ENCODE measurements at places on chromosomes 11 and 22.

- no peak for DNase-seq
Measured at GRCh38 chr22:44686873-44687600, 15.0 kb upstream of the PRR5 start.

DNA sequence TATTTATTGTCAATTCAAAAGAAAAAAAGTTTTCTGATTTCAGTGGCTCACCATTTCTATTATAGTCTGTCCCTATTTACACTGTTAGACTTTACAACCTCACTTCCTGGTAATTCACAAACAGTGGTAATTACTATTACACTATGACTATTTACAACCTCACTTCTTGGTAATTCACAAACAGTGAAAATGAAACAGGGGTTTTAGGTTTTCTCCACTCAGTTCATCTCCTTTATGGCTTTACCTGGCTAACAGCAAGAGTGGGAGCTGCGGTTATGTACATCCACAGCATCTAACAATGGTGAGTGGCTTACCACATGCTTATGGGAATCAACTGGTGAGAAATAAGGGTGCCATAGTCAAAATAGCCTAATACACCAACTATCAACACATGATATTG lies 166.4 kb downstream of the CASP12 start:
- DNase-seq = no peak

DNA sequence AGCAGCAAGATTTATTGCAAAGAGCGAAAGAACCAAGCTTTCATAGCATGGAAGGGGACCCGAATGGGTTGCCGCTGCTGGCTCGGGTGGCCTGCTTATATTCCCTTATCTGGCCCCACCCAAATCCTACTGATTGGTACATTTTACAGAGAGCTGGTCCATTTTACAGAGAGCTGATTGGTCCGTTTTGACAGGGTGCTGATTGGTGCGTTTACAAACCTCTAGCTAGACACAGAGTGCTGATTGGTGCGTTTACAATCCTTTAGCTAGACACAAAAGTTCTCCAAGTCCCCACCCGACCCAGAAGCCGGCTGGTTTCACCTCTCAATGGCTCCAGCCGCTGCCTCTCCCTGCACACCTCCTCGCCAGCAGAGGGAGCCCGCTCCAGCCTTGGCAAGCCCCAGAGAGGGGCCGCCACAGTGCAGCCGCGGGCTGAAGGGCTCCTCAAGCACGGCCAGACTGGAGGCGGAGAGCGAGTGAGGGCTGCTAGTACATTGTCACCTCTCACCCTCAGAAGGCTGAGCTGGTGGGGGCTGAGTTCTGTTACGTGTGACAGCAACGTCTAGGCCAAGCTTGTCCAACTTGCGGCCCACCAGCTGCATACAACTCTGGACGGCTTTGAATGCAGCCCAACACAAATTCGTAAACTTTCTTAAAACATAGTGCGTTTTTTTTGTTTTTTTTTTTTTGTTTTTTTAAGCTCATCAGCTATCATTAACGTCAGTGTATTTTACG lies 8.7 kb downstream of the PTH start:
- no peak for DNase-seq

DNA sequence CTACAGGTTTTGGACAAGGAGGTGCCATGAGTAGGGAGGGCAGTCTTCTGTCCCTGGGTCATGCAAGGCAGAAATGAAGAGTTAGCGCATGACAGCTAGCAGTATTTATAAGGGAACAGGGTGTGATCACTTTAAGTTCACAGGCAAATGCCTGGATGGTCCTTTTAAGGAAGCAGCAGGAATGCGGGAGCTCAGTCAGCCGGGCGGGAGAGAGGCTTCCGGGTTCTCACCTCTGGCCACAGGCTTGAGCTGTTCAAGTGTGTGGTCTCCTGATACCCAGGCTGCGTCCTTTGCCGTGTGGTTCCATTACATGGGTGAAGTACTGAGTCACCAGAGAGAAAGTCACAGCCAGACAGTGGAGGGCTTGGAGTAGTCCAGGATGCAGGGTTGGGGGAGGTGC lies 105.4 kb downstream of the BCR start:
- no peak for DNase-seq

DNA sequence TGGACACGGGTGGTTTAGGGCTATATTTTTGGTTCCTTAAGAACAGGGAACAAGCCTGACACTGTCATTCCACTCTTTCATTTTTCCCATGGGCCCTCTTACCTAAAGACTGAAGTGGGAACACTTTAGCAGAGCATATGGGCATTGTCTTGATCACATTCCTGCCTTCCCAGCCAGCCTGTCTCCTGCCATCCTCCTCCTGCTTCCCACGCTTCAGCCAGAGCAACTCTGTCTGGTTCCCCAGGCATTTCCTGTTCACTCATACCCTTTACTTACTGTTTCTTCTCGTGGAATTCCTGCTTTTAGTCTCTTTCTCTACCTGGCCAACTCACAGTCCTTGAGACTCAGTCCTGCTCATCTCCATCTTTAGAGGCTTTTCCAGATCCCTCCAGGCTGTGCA lies 22.8 kb downstream of the MRPL16 start:
- DNase-seq = no peak

DNA sequence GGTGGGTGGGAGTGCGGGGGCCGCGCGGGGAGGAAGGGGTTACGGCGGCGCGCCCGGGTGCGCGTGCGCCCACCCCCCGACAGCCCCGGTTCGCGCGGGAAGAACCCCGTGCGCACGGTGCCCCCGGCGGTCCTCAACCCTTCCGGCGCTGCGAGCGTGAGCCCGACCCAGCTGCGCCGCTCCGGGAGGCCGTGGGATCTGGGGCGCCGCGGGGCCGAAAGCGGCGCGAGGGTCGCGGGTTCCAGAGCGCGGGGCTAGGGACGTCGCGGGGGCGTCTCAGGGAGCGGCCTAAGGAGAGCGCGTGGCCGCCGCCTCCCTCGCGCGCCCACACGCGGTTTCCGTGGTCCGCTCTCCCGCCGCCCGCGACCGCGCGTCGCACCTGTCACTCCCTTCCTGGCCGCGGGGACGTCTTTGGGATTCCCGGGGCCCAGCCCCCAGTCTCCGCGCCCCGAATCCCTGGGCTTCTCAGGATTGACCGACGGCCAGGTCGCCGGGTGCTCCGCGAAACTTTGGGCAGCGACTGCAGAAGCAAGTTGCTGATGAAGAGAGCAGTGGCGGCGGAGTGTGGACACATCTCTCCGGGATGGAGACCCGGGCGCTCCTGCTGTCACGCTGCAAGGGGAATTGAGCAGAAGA lies 582 bp downstream of the SREBF2 start:
- DNase-seq = no peak

- DNase-seq = peak; percentile 85
Measured at GRCh38 chr22:36123673-36124630, 36.6 kb downstream of the APOL3 start.

DNA sequence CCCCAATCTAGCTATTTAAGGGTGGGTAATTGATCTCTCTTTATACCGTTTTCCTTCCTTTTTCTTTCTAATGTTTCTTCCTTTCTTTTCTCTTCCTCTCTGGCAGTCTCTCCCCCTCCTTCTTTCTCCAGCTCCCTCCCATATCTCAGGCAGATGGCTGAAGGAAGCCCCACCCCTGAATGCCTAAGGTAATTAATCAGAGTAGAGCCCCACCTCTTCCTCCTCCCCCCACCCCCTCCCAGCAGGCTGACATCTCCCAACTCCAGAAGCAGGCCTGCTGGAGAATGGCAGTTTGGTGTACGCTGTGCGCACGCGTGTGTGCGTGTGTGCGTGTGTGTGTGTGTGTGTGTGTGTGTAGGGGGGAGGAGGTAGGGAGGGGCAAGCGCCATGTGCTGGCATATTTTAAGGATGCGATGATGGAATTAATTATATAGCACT lies 122.6 kb downstream of the APOL5 start:
- DNase-seq = peak; percentile 78

DNA sequence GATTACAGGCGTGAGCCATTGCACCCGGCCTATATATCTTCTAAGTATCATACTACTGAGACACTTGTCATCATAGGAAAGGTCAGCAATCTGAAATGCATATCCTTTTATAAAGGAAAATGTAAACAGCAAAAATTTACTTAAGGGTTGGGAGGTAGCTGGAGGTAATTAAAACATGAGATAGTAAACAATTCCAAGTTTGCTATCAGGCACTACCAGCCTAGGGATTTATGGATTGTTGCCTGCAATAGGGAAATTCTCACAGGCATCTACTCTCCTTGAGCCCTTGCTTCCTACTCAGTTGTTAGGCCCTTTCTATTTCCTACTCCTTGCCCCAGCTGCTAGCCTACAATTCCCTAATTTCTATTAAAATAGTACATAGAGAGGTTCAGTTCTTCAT lies 16.1 kb downstream of the PGR start:
- DNase-seq = no peak

GRCh38 chr22:37254209-37254866 lies 10.3 kb upstream of the RAC2 start:
- no peak for DNase-seq

DNA sequence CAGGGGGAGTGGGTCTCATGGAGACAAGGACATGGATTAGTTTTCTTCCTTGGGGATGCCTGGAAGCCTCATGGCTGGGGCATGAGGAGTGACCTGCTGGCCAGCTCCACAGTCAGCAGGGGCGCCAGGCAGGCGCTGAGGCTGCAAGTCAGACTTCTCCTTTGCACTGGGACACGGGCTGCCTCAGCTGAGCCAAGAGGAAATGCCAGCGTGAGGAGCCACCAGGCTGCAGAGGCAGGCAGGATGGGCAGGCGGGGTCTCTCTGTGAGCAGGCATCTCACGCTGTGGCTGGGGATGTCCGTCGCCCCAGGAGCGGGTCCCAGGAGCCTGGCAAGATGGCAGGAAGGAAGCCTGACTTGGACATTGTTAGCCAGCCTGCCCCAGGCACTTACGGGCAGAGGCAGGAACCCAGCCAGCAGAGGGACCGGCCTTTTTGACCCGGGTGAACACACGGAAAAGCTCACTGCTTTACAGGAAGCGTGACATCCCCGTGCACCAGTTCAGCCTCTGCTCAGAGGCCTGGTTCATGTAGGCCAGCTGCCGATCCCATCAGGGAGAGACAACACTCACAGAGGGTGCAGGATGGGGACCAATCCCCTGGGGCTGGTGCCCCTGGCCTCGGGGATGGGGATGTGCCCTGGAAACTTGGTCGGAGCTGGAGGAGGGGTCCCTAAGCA lies 10.2 kb downstream of the GNB1L start:
- no peak for DNase-seq

- DNase-seq = no peak
Measured at GRCh38 chr11:11746449-11746848, 95.3 kb upstream of the USP47 start.

DNA sequence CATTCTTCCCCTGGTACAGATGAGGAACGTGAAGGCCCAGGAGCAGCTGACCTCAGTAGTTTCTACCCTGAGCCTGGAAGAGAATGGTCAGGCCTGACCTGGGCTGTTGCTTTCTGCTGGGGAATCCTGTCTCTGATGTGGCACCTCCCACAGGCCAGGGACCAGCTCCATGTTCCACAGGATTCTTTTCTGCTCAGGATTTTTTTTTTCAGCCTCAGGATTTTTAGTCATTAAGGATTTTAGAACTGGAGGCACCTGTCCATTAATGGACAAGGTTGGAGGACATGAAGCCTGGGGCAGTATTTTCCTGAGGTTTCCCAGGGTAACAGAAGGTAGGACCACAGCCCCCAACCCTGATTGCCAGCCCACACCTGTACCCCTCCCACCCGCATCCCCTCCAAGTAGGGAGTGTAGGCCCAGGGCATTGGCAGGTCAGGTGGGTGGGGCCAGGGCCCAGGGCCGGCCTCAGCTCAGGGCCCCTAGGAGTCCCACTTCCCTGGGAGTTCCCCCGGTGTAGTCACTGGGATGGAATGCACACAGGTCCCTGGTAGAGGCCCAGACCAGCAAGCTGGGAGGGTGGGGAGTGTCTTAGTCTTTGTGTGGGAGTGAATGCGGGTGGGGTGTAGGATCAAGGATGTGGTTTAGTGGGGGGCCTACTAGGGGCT lies 16.1 kb downstream of the BIK start:
- no peak for DNase-seq

GRCh38 chr11:126135235-126136176 lies 72.8 kb upstream of the CDON start:
- no peak for DNase-seq

DNA sequence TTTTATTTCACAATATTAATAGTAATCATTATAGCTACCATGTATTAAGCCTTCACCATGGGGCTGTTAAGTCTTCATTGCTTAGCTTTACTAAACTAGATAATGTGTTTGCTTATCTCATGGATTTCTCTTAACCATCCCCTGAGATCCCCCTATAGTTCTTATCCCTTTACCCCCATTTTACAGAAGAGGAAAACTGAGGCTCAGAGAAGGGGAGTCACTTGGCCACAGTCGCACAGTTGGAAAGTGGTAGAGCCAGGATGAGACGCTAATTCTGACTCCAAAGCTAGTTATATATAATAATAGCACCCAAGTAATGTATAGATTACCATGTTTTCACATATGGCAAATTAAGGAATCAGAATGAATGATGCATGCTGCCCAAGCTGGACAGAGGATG lies 9.7 kb upstream of the TFIP11 start:
- no peak for DNase-seq

DNA sequence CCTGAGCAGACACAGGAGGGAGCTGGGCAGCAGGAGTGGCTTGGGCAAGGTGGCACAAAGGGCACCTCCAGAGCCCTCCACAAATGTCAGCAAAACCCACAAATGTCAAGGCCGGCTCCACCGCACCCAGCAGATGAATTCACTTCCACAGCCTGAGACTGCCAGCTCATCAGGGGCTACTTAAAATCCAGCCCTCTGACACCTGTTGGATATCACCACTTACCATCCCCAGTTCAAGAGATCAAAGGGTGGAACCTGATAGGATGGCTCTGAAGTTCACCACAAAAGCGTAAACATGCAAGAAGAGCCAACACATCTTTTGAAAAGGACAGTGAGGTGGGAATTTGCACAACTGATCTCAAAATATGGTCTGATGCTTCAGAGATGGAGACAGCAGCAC lies 168.6 kb upstream of the GRK3 start:
- no peak for DNase-seq

- peak; percentile 23 for DNase-seq
Measured at GRCh38 chr11:58675334-58676155, 53.1 kb downstream of the CNTF start.

GRCh38 chr11:6625156-6625831 lies 6.1 kb upstream of the TPP1 start:
- no peak for DNase-seq

- DNase-seq = no peak
Measured at GRCh38 chr22:46125816-46126765, 24.2 kb upstream of the PPARA start.

- no peak for DNase-seq
Measured at GRCh38 chr11:46682773-46683752, 17.4 kb downstream of the ARHGAP1 start.

- DNase-seq = no peak
Measured at GRCh38 chr11:64230985-64231365, 627 bp downstream of the DNAJC4 start.

- peak; percentile 20 for DNase-seq
Measured at GRCh38 chr11:108926841-108927577, 262.1 kb downstream of the DDX10 start.
